Foreskin keratinocyte (primary cell): ENCODE measurements at places on chromosomes 5 and 9. TPM values are rescaled to one million over a fixed set of nuclear protein-coding genes. Genes with fewer than 3 reads are reported as not detected.

FOXD4L4 gene
- total RNA-seq, result not detected in 2 replicates

PCSK1 gene
- total RNA-seq, result not detected in 2 replicates

GRCh38 chr5:43412156-43412555 is at the start of gene CCL28:
TSS of gene CCL28 (minus strand) at chr5:43412391. CDS start at chr5:43412316, 75 bp downstream.
- DNase-seq, result no peak

DHX29 gene
- 35.0 and 37.5 TPM in 2 replicates for total RNA-seq

DNA sequence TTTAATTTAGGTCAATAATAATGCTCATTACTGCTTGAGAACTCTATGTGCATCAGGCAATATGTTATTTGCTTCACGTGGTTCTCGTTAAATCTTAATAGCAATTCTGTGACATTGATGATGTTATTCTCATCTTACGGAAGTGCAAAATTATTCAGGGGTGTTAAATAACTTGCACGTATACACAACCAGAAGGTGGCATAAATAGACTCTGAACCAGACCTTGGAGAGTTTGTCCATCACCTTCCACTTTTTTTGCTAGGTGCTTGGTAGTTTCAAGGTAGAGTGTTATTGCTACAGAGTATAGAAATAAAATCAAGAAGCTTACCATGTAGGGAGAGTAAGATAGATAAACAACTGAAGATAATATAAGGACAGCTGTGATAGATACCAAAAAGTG is 23.6 kb upstream of the TNFAIP8 start:
- DNase-seq, result no peak

GRCh38 chr5:172939071-172939470 is 20.2 kb upstream of the RPL26L1 start:
- DNase-seq, result no peak

SLC26A2 gene
- total RNA-seq, result 11.0 and 13.4 TPM in 2 replicates

DNA sequence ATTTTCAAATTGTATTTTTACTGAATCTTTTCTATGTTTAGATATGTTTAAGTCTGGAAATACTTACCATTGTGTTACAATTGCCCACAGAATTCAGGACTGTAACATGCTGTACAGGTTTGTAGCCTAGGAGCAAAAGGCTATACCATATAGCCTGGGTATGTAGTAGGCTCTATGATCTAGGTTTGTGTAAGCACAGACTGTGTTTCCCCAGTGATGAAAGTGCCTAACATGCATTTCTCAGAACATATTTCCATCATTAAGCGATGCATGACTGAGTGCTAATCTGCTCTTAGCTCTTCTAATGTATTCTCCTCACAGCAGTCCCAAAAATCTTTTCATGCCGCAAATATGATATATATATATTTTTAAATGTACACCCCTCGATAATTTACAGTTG is 166.7 kb upstream of the PPP2R2B start:
- no peak for DNase-seq

SAPCD2 gene
- total RNA-seq, result 4.8 and 5.2 TPM in 2 replicates

DNA sequence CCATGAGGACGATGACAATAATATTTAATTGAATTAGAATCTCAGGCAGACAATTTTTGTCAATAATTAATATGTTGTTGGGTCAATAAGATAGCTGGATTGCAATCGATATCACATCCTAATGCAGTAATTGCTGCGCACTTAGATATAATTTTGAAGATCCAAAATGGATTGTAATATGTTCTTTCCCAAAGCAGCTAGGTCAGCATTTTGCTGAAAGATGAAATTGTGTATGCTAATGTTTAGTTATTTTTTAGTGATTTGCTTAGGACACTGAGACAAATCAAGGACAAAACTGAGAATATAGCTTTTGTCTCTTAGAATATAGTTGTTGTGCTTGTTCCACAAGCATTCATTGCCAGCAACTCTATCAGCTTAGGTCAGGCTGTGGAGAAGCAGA is 389.9 kb downstream of the MTRR start:
- no peak for DNase-seq

DNA sequence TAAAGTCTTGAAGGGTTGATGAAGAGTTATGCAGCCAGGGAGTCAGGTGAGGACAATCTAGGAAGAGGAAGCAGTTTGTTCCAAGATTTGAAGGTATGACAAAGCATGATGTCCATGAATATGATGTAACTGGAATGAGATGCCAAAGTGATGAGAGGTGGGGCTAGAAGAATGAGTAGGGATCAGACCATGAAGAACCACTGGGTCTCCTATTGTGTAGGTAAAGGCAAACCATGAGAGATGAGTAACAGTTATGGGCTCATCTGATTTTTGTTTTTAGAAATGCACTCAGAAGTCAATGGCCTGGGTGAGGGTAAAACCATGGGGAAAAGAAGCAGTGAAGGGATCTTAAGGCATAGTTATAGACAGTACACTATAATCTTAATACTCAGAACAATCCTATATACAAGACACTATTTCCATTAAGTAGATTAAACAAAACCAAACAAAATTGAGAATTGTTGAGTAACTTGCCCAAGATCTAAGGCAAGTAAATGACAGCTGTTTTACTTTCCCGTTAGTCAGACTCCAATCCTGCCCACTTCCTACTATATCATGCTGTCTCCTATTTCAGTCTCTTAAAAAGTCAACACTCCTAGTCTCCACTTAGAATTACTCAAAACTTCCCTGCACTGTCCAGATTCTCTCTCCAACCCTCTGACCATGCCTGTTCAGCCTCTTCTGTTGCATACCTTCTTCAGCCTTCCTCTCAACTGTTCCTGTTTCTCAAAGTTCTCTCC is 393.8 kb upstream of the MEF2C start:
- peak; percentile 84 for DNase-seq

TAF11L8 gene
- total RNA-seq, result not detected in 2 replicates

ALDOB gene
- total RNA-seq, result not detected in 2 replicates

WDR70 gene
- 23.8 and 25.5 TPM in 2 replicates for total RNA-seq

GRCh38 chr5:57499262-57500050 is 16.8 kb upstream of the ACTBL2 start:
- peak; percentile 36 for DNase-seq

SLC36A2 gene
- total RNA-seq, result not detected in 2 replicates

GRCh38 chr9:98402019-98402840 is 146.8 kb upstream of the TBC1D2 start:
- DNase-seq, result no peak

CCDC171 gene
- total RNA-seq, result 0.78 and 1.1 TPM in 2 replicates

RPS14 gene
- total RNA-seq, result 2,193 and 2,437 TPM in 2 replicates

DNA sequence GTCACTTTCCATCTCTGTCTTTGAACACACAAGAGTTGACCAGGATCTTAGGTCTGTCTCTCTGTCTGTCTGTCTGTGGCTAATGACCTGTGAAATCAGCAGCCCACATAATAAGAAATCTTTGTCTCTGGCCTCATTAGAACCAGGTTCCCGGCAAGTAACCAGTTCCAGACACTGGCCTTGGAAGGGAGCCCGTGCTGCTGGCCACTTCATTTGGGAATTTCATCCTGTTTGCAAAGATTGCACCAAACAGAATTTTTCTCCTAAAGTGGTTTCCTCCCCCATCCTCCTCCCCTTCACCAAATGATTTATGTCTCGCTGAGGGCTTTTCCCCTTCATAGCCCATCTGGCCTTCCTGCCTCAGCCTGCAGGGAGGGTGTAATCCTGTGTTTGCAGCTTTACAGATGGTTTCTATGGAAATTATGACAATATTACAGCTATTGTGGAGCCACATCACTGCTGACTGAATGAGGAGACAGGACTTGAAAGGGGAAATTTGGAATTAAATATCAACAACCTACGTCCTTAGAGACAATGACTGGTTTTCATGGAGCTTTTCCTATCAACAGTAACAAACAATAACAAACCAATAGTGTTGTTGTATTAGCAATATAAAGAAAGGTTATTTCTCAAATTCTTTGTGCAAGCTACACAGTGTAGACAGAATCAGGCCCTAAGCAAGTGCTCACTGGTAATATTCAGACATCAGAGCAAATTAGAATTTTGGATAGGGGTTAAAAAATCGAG is 25.7 kb downstream of the DPYSL3 start:
- DNase-seq, result peak; percentile 96

DNA sequence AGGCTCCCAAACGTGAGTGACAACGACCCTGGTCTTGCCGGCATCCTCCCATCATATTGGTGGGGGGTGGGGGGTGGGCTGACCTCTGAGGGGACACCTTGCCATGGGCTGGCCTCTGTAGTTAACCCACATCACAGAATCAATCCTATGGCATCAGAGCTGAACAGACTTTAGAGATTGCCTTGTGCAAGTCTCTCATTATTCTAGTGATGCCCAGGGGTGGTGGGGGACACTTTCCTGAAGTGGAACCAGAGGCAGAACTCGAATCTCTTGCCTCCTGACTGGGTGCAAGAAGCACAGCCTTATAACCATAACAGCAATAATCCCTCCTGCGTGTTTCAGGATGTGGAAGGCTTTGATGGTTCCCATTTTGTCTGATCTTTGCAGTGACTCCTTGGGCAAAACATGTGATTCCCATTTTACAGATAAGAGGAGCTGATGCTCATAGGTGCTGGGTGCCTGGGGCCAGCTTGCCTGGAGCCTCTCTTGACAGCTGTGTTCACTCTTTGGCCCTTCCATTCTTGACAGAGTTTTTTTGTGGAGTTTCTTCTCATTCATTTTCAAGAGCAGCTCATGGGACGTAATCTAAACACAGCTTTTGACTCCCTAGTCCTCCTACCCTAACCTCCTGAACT is 18.6 kb upstream of the PITX1 start:
- no peak for DNase-seq
